ENCODE measurements at places on chromosomes 4 and X. TPM values are rescaled to one million over a fixed set of nuclear protein-coding genes. Genes with fewer than 3 reads are reported as not detected.
A peak's percentile ranks its signal among the peaks of the same experiment; 100 is the strongest.

DNA sequence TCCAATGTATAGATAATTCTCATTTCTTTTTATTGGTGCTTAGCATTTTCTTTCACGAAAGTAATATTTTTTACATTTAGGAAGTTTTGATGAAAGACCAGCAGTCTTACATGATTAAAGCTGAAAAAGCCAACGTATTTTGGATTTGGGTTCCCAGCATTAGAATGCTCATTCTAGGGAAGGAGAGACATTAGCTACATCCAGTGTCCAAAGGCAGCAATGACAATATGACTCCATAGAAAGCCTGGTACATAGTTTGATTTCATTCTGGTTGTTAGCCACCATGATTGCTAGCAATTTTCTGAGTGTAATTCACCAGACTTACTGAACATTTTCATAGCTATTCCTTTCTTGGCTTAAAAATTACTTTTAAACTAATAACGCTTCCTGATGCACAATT is 1397.5 kb downstream of the PCDH7 start:
- no peaks in the 10 kb centered on the region for H3K36me3 ChIP-seq
- DNase-seq = peak; percentile 6
- no peaks in the 10 kb centered on the region for H3K27me3 ChIP-seq
- H3K27ac ChIP-seq = no peak overlapping the region

DNA sequence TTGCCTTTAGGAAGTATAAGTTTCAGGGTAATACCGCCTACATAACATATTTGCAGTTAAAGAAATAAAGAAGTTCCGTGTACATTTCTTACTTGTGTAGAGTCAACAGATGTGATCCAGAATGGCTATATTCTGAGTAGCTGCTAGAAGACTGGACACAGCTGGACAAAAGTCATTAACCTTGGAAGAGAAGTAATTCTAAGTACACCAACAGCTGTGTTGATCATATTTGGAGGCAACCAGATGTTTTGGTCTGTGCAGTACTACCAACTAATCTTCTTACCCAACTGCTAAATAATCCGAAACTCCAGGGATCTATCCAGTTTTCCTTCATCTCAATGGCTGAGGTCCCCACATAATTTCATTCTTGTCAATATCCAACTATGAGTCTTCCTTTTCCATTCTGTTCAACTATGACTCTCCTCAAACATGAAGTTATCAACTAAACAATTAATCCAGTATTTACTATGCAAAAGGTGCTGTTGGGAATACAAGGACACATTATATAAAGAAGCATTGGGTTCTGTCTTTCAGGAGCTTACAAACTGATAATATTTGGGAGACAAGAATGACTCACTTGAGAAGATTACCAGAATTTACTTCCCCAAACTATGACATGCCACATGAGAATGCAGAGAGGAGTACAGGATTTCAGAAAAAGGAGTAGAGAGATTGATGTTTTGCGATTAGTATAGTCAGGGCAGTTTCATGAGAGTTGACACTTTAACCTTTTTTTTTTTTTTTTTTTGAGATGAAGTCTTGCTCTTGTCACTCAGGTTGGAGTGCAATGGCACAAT is 78.2 kb downstream of the COL4A6 start:
- H3K27ac ChIP-seq = no peak overlapping the region

SAP30 gene
- total RNA-seq = 38.8 TPM

DNA sequence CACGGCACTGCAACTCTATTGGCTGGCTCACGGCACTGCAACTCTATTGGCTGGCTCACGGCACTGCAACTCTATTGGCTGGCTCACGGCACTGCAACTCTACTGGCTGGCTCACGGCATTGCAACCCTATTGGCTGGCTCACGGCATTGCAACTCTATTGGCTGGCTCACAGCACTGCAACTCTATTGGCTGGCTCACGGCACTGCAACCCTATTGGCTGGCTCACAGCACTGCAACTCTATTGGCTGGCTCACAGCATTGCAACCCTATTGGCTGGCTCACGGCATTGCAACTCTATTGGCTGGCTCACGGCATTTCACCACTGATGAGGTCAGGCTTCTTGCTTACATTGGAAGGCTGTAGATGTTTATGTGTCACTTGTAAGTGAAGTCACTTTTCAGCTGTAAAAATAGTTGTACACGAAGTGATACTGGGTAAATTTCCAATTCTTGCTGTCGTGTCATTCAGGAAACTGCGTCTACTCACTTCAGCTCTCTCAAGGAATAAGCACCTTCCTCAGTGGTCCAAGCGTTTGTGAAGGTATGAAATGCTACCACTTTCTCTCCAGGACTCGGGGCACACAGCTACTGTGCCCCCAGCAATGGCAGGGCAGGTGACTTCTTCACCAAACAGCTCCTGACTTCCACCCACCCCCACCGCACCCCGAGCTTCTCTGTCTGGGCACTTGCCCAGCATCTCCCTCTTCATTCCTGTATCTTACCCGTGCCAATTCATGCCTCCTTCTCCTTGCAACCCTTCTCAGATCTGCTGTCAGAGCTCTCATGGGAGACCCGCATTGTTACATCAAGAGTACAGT is 141.3 kb downstream of the AFAP1 start:
- peaks cover 48% of the 10 kb centered on the region for H3K36me3 ChIP-seq
- no peaks in the 10 kb centered on the region for H3K27me3 ChIP-seq
- no peaks in the 10 kb centered on the region for H3K4me1 ChIP-seq
- peak; percentile 4 for DNase-seq

PDZD4 gene
- 0.63 TPM for total RNA-seq

GRCh38 chr4:8703401-8703696 is 110.8 kb downstream of the CPZ start:
- no peak overlapping the region for H3K27ac ChIP-seq
- no peaks in the 10 kb centered on the region for H3K36me3 ChIP-seq

DNA sequence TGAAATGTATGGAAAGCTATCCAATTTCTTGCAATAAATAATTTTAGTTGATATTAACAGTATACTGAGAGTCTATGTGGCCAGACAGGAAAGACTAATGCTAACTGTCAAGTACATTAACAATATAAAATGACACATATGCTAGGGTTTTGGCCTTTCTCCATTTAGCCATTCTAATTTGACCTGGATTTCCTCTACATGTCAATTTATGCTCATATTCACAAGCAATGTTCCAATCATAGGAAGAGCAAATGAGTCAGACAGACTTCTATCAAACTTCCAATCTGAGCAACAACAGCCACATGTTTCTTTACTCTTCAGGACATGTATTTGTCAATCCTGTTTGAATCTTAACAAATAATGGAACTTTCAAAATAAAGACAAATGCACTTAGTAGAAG is 53.6 kb downstream of the CORIN start:
- H3K4me1 ChIP-seq = no peaks in the 10 kb centered on the region
- H3K27ac ChIP-seq = no peak overlapping the region
- peaks cover 4% of the 10 kb centered on the region for H3K27me3 ChIP-seq
- no peaks in the 10 kb centered on the region for H3K36me3 ChIP-seq
- DNase-seq = no peak
- no peak overlapping the region for H3K4me3 ChIP-seq

GRCh38 chr4:76570141-76570973 is 135.3 kb downstream of the SHROOM3 start:
- DNase-seq = peak; percentile 86
- peak overlapping the region; percentile 35 for H3K4me3 ChIP-seq
- H3K36me3 ChIP-seq = no peaks in the 10 kb centered on the region
- H3K27ac ChIP-seq = peak overlapping the region; percentile 79
- no peaks in the 10 kb centered on the region for H3K27me3 ChIP-seq

DNA sequence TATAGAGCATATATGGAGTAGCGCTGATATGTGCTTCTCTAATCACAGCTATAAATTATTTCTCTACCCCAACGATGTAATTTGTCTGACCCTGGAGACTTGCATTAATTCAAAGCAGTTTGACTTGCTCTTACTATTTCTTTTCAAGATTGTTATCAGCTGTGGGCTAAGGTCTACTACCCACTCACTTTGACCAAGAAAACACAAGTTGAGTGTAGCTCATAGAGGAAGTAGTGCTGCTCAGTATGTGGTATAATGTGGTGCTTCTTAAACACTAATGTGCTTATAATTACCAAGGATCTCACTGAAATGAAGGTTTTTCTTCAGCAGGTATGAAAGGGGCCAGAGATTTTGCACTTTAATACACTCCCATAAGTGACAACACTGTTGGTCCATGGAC is 70.1 kb downstream of the INPP4B start:
- no peaks in the 10 kb centered on the region for H3K27me3 ChIP-seq
- no peak overlapping the region for H3K27ac ChIP-seq
- no peaks in the 10 kb centered on the region for H3K36me3 ChIP-seq
- no peak for DNase-seq
- H3K4me3 ChIP-seq = no peak overlapping the region

DNA sequence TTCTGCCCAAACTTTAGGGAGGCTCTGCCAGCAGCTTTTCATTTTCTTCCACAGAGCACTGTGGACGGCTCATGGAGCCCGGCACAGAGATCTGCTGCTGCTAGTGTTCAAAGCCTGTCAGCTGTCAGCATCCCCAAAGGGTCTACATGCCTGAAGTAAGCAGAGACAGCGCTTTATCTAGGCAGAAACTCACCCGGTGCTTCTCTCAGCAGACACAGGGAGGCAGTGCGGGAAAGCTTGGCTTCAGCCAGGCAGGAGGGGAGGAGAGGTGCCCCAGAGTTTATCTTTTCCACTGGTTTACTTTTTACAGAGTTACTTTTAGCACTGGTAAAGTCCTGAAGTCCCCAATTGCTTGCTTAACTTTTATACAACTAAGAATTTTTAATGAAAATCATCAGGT is 339.3 kb downstream of the NKX6-1 start:
- H3K4me3 ChIP-seq = no peak overlapping the region
- DNase-seq = peak; percentile 45
- H3K27me3 ChIP-seq = peaks cover 47% of the 10 kb centered on the region
- no peaks in the 10 kb centered on the region for H3K4me1 ChIP-seq

GRCh38 chr4:127781300-127782024 is 660 bp upstream of the HSPA4L start:
- DNase-seq = peak; percentile 27
- H3K36me3 ChIP-seq = no peaks in the 10 kb centered on the region
- 0 out of 2 replicates have a peak, but pooled peaks cover 7% of the 10 kb centered on the region for H3K4me1 ChIP-seq
- H3K27me3 ChIP-seq = no peaks in the 10 kb centered on the region
- H3K27ac ChIP-seq = peak overlapping the region; percentile 32
- H3K4me3 ChIP-seq = peak overlapping the region; percentile 77

DNA sequence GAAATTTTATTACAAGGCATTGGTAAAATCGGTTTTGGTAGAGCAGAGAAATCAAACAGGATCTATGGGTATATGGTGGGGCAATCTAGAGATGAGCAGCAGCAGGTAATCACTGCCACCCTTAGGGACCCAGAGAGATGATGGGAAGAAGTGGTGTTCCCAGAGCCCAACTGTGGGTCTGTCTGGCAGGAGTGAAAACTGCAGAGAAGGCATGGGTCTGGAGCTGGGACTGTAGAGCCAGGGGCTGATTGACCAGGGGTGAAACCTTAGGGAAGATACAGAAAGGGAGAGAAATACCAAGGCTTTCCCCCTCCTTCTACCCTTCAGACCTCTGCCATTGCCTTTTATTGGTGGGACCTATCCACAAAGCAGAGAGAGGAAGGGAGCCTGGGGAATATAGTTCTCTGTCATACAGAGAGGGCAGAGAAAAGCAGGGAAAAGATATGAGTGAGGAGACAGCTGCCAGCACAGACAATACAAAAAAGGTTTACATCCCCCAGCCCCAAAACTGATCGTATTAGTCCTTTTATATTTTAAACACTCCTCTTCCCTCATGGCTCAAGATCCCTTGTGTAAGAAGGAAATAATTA is 28.7 kb downstream of the PDLIM5 start:
- no peaks in the 10 kb centered on the region for H3K27me3 ChIP-seq
- no peaks in the 10 kb centered on the region for H3K36me3 ChIP-seq
- H3K4me1 ChIP-seq = peaks cover 12% of the 10 kb centered on the region
- H3K4me3 ChIP-seq = no peak overlapping the region

- no peaks in the 10 kb centered on the region for H3K4me1 ChIP-seq
- H3K4me3 ChIP-seq = no peak overlapping the region
- no peaks in the 10 kb centered on the region for H3K27me3 ChIP-seq
- H3K27ac ChIP-seq = no peak overlapping the region
- DNase-seq = no peak
- no peaks in the 10 kb centered on the region for H3K36me3 ChIP-seq
Measured at GRCh38 chrX:123308658-123309057, 124.6 kb downstream of the GRIA3 start.

GRCh38 chrX:112571388-112571787 is 108.3 kb downstream of the LHFPL1 start:
- H3K27me3 ChIP-seq = no peaks in the 10 kb centered on the region
- DNase-seq = no peak
- no peaks in the 10 kb centered on the region for H3K36me3 ChIP-seq
- no peak overlapping the region for H3K4me3 ChIP-seq

DNA sequence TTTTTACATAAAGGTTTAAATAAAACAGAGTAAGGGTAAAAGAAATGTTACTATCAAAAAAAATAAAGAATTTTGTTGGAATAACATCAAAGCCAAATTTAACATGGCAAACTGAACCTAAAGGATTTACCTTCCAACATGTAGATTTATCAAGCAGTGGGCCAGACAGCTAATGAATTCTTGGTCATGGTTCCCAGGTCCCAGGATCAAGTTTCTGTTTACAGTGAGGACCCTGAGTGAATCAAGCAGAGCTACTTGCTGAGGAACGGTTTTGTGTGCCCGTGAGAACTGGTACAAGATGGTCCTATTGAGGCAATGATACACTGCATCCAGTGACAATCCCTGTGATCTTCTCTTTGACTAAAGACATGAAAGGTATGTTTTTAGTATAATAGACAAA is 157.1 kb downstream of the CDS1 start:
- no peak overlapping the region for H3K4me3 ChIP-seq
- no peaks in the 10 kb centered on the region for H3K27me3 ChIP-seq

GRCh38 chr4:111984169-111984819 is 161.0 kb upstream of the FAM241A start:
- no peaks in the 10 kb centered on the region for H3K4me1 ChIP-seq
- no peak for DNase-seq
- no peaks in the 10 kb centered on the region for H3K36me3 ChIP-seq
- peaks cover 52% of the 10 kb centered on the region for H3K27me3 ChIP-seq
- no peak overlapping the region for H3K27ac ChIP-seq

DNA sequence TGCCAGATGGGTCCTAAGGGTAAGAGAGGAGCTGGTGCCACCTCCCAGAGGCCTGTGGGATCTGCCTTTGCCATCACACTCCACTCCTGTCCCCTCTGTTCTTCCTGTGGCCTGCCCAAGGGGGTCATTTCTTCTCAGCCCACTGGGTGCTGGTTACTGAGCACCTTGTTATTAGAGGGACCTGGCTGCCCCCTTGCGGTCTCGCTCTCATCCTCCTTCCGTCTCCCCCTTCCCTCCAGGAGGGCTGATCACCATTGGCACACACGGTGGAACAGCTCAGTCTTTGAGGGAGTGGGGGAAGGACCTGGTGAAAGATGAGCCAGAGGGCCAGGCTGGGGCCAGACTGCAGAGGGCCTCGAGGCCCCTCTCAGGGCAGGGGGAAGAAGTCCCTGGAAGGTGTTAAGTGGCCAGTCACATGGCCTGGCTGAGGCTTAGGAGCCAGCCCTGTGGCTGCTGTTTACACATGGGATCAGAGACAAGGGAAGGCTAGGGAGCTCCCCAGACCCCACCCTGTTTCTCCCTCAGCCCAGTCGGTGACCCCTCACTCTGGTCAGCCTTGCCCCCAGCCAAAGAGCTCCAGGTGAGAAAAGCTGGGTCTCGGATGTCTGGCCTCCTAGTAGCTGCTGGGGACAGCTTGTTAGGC is 68.1 kb downstream of the MTMR1 start:
- no peaks in the 10 kb centered on the region for H3K36me3 ChIP-seq
- H3K27me3 ChIP-seq = no peaks in the 10 kb centered on the region
- H3K27ac ChIP-seq = no peak overlapping the region
- DNase-seq = no peak
- no peaks in the 10 kb centered on the region for H3K4me1 ChIP-seq
- H3K4me3 ChIP-seq = no peak overlapping the region

NEUROG2 gene
- not detected for total RNA-seq

Measured in PC-3 (cell line).